Cortex of kidney (tissue), 1 donor: ENCODE measurements at places on chromosomes 1 and 21.

DNA sequence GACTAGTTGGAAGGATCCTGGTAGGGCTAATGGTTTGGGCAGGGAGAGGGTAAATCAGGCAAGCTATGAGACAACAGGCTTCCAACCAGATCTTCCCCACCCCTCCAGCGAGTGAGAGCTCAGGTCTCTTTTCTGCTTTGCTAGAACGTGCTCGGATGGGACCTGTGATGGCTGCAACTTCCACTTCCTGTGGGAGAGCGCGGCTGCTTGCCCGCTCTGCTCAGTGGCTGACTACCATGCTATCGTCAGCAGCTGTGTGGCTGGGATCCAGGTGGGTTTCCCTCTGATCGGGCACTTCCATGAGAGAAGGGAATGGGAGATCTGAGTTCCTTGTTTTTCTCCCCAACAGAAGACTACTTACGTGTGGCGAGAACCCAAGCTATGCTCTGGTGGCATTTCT is 14.0 kb upstream of the SARS1 start:
- DNase-seq: no peak

DNA sequence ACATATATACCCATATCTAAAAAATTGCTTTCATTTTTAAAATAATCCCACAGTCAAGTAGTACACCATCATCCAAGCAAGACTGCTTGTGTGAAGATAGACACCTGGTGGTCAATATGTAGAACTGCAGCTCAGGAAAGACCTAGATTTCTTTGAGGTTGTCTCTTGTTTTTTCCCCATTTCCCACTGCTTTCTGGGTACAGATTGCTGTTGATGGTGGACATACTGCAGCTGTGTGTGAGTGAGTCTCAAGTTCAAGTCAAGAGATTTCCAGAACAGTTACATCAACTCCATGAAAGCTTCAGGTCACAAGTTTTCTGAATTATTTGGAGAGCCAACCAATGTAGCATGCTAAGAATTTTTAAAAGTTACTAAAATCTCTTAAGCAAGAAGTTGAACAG is 306.4 kb downstream of the DUSP10 start:
- no peak for DNase-seq

GRCh38 chr1:36966242-36966641 is 68.1 kb downstream of the GRIK3 start:
- DNase-seq: no peak

- DNase-seq: no peak
Observed at GRCh38 chr1:43302721-43303470, 2.1 kb downstream of the TIE1 start.

DNA sequence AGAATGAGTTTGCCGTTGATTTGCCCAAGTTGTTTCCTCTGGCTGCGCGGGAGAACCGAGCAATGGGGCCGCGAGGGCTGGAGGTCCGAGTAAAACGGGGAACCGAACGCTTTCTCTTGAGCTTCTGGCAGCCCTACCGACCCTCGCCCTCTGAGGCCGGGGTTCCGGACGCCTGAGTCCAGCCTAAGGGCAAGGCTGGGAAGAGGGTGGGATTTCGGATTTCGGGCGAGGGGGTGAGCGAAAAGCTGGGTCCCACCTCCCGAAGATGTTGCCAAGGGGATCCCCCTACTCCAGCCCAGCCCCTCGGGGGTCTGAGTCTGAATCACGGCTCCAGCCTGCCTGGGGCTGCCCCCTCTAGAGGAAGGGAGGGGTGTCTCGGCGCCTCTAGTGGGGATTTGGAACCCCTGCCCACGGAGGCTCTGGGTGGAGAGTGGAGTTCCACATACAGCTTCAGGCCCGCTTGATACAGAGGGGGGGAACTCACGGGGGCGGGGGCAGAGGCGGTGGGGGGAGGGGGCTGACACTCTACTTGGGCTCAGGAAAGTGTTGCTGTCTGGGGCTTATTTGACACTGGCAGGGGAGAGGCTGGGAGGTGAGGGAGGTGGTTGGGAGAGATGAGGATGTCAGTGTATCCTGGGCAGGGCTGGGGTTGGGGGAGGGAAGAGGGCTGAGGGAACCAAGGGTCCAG is 617 bp downstream of the KIRREL1 start:
- no peak for DNase-seq

DNA sequence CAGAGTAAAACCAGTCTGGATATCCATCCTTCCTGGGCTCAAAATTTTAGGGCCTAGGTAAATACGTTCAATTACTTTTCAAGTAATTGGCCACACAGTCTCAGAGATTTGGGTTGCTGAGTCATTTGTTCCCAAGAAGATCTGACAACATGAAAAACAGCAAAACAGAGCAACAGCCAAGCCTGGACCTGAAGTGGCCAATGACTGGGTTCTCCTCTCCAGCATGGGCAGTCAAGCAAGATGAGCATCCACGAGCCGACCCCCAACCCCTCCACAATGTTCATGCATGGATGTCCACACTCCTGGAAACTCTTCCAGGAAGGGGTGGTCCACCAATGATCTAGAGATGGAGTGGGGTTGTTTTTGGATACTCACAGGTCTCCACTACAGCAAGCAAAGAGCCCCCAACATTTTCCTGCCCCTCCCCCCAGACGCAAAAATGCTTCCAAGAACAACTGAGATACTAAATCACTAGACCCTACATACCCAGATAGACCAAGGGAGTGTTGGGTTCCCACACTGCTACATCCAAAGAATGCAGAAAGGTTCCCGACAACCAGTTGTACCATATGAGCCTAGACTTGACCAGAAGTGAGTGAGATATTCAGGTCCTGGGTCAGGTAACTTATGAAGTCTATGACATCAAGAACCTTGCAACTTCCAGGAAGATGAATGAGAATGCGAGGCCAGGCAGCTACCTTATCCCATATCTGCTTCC is 73.0 kb downstream of the CD46 start:
- no peak for DNase-seq

DNA sequence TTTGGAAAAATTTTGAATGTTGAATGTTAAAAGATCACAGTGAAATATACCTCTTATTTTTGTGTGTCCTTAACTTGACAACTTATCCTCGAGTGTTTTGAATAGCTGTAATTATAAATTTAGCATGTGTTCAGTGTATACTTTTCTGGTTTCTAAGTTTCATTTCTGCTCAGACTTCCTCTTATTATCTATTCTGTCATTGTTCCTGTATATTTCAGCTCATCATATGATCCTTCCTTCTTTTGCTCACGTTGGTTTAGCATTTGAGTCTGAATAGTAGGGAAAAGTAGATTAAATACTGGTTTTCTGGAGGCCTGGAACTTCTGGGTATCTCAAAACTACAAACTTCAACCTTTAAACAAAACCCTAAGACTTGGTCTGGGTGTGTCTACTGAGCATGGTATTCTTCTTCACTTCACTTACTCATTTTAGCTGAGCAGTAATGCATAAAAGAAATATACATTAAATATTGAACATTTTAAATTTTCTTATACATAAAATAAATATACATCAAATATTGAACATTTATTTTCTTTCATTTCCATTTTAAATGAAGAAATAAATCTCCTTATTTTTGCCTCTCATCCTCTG is 3.3 kb upstream of the ATP6V1G3 start:
- no peak for DNase-seq

- DNase-seq: no peak
Observed at GRCh38 chr1:245051349-245052221, 103.2 kb upstream of the KIF26B start.

DNA sequence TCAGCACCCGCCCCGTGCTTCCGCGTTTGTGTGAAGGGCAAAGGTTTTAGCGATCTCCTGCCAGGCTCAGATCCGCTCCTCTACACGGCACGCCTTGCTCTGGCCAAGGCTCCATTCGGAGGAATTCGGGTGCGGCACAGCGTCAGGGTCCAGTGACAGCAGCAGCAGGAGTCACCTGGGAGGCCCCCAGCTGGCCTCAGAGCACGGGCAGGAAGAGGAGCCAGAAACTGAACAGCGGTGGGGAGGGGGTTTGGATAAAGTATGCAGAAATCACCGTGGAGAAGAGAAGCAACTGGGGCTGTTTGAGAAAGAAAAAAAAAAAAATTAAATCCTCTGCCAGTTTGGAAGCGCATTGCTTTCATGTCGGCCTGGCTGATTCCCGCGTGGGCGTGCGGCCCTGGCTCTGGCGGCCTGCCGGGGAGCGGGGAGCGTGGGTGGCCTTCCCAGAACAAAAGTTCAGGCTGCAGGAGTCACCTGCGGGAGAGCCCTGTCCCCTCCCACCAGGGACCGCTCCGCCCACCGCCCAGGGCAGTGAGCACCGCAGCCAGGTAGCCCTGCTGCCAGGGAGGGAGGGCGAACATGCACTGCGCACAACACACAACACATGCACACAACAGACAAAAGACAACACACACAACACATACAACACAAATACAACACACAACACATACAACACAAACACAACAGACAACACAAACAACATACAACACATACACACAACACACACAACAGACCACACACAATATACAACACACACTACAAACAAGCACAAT is 107.6 kb downstream of the ETS2 start:
- DNase-seq: peak; percentile 57

DNA sequence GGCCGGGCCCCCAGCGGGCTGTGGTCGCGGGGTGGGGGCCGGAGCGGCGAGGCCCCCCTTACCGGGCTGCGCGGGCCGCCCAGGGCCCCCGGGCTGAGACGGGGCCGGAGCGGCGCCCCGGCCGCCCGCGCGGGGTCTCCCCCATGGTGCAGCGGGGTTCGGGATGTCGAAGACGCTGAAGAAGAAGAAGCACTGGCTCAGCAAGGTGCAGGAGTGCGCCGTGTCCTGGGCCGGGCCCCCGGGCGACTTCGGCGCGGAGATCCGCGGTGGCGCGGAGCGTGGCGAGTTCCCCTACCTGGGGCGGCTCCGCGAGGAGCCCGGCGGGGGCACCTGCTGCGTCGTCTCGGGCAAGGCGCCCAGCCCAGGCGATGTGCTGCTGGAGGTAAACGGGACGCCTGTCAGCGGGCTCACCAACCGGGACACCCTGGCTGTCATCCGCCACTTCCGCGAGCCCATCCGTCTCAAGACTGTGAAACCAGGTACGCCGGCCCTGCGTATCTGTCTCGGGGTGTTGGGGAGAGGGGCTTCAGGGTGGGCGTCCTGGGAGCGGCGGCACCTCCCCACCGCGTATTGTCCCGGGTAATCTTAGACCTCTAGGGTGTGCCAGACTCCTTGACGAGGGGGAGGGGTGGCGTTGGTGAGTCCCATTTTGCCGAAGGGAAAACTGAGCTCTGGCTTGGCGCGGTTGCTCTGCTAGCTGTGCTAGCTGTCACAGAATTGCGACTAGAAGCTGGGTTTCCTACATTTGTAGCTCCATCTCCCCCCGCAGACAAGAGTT is 745 bp downstream of the MAGI3 start:
- no peak for DNase-seq

- DNase-seq: no peak
Observed at GRCh38 chr1:31788825-31789256, 24.7 kb upstream of the ADGRB2 start.

DNA sequence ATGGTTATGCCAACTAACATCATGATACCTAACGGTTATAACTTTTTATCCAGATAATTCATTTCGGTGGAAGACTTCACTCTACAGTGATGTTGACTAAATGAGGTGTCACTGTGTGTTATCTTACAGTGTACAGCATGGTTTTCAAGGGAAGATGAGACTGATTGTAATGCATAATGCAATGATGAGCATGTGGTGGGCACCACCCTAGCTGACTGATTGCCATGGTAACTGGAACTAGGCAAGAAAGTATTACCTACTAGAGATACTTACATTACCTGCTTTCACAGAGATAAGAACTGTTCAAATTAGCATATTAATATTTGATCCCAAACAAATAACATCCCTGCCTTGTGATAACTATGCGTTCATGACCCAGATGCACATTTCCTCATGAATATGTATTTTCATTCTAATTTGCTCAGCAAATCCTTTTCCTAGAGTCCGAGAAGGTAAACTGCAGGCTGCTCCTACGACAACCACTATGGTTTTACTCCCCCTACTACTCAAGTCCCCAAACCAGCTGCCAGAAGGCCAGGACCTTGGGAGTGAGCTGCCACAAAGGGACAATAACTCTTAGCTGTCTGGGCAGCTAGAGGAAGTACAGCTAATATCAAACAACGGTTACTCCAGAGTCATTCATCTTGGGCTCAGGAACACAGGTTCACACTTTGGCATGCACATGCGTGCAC is 29.2 kb downstream of the TRABD2B start:
- no peak for DNase-seq

- DNase-seq: no peak
Observed at GRCh38 chr1:52629325-52629643, 3.7 kb upstream of the SHISAL2A start.

DNA sequence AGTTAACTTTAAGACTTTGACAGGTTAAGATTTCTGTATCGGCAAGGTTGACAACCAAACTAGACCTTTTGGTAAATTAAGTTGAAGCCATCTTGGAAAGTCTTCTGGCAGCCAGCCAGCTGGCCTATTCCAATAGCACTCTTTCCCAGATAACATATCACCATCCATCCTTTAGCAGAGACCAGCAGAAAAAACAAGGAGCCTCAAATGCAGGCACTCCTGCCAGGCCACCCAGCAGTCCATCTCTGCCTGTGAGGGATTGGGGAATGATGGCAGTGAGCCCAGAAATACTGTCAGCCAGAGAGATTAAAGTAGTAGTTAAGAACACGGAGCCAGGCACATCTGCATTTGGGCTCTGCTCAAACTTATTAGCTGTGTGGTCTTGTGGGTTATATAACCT is 19.4 kb downstream of the ZBTB40 start:
- no peak for DNase-seq

- DNase-seq: no peak
Observed at GRCh38 chr1:185284533-185285276, 32.3 kb downstream of the IVNS1ABP start.

- DNase-seq: no peak
Observed at GRCh38 chr1:201119206-201120197, 7.3 kb upstream of the CACNA1S start.

DNA sequence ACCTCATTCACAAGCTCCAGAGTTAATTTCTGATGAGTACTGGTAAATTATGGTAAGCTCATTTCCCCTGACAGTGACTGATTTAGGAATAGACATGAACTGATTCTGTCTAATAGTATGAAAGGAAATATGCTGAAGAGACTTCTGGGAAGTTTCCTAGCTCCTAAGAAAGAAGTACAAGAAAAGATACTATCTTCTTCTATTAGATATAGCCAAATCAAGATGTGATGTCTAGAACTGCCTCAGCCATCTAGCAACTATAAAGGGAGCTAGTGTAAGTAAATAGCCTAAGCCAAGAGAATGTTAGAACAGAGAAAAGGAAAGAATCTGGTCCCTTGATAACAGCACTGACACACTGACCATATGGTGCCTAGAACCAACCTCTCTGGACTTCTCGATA is 10.7 kb upstream of the PHTF1 start:
- no peak for DNase-seq

- no peak for DNase-seq
Observed at GRCh38 chr1:89903550-89903949, 82.7 kb downstream of the LRRC8D start.
